Stimulated activated CD8-positive, alpha-beta memory T cell treated with anti-CD3 and anti-CD28 coated beads, Interleukin-4, amount 100 ng/mL, for 4 hours (primary cell): ENCODE measurements at places on chromosomes 7 and 10.

- no peak for DNase-seq
Measured at GRCh38 chr10:24162206-24162985, 46.5 kb upstream of the KIAA1217 start.

DNA sequence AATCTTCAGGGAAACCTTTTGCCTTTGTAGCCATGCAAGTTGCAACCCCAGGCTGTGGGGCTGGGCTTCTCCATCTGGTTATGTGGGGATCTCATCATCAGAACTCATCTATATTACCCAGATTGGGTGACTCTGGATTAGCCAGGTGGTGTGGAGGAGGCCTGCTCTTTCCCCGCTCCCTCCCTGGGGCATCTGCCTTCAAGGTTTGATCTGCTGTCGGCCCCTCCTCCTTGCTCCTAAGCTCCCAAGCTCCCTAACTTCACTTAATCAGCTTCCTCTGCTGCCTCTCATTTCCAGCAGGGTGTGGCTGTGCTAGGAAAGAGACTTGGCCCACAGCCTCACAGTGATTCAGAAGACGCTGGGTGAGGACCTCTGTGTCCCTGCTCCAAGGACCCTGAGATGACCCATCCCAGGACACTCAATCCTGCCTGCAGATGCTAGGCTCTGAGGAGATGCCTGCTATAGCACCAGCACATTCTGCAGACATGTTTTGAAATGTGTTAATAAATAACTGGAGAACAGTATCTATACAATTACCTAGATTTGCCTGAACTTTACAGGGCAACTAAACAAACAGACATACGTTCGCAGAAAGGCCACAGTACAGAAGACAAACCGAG is 392.1 kb upstream of the PODXL start:
- no peak for DNase-seq

- DNase-seq = no peak
Measured at GRCh38 chr10:91201213-91201996, 19.1 kb upstream of the PCGF5 start.

DNA sequence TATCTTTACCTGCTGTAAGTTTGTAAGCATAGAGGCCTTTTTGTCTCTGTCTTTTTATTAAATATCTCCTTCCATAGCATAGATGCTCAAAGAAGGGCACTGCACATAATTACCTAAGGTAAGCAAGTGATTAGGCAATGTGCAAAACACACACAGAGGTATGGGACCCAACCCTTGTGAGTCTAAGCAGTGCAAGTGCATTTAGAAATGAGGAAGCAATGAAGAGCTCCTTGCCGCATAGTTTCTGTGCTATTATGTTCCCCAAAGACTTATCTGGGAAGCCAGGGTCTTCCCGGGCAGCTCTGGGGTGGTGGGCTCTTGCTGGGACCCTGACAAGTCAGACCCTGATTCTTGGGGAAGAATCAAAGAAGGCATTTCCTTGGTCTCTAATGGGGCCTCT is 13.5 kb upstream of the MGAM2 start:
- DNase-seq = no peak

GRCh38 chr10:1324903-1325302 is 268.7 kb downstream of the WDR37 start:
- DNase-seq = no peak

GRCh38 chr10:29470843-29471543 is 163.8 kb downstream of the SVIL start:
- no peak for DNase-seq

GRCh38 chr10:128463991-128464760 is 338.0 kb upstream of the MKI67 start:
- DNase-seq = no peak

DNA sequence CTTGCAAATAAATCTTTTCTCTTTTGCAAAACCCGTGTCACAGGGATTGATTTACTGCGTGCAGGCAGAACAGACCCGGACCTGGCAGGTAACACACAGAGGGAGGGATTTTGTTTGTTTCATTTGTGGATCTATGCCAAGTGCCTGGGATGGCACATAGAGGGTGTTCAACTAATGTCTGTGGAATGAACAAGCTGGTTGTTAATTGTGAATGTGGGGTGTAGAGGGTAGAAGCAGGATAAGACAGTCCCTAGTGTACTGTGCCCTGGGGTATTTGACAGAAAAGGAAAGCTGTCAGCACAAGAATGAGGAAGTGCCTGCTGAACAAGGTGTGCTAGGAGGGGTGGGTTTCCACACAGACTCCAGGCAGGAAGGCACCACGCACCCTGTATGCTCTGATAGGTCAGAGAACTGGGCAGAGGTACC is 331.8 kb downstream of the CALN1 start:
- no peak for DNase-seq

GRCh38 chr10:102327002-102327401 is 68.5 kb upstream of the NFKB2 start:
- no peak for DNase-seq

DNA sequence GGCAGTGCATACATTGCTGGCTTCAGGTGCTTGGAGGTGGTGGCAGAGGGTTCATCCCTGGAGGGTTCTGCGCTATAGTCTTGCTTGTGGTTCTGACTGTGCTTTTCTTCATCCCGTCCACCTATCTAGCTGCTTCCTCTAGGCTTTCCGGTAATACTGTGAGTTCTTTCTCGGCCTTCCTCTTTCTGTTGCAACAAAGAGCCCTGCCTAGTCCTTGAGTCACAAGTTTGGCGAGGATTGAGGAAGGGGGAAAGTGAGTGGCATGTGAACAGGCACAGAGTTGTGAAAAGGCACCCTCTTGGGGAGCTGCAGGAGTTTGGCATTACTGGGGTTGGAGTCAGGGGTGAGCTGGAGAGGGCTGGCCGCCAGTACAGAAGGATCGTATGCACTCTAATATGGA is 123.0 kb downstream of the SH2D4B start:
- no peak for DNase-seq

DNA sequence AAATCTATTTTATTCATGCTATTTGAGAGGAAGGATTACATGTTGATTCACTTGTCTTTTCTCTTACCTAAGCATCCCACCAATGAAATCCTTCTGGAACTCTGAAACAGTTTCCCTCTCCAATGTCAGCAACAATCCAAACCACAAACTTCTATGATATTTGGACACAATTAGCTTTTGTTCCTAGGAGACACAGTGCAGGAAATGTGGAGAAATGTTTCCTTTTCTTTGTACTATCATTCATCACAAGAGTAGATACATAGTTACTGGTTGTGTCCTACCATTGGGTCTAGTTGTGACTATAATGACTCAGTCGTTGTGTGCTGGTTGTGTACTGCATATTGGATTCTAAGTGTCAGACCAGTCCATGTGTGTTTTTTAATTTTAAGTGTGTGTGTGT is 156.8 kb upstream of the MAGI2 start:
- DNase-seq = no peak

GRCh38 chr10:30816820-30817171 is 187.2 kb upstream of the LYZL2 start:
- no peak for DNase-seq

GRCh38 chr7:94045581-94045980 is 41.4 kb upstream of the BET1 start:
- no peak for DNase-seq

DNA sequence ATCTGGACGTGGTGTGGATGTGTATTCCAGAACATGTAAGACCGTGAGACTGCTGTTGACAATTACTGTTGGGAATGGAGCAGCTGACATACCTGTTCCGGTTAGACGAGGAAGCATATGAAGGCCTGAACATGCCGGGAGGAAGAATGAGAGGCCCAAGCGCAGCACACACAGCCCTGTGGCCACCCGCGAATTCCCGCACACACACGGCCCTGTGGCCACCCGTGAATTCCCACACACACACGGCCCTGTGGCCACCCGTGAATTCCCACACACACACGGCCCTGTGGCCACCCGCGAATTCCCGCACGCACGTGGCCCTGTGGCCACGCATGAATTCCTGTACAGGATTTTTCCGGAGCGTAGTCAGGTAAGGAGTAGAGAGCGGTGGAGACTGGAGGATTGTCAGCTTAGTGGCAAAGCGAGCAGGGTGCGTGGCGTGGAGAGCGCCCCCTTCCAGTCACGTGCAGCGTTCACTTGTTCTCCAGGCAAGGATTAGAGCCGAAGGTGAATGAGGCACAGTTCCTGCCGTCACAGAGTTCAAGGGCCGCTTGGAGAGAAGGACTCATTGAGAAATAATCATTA is 9.5 kb upstream of the SUN1 start:
- no peak for DNase-seq

DNA sequence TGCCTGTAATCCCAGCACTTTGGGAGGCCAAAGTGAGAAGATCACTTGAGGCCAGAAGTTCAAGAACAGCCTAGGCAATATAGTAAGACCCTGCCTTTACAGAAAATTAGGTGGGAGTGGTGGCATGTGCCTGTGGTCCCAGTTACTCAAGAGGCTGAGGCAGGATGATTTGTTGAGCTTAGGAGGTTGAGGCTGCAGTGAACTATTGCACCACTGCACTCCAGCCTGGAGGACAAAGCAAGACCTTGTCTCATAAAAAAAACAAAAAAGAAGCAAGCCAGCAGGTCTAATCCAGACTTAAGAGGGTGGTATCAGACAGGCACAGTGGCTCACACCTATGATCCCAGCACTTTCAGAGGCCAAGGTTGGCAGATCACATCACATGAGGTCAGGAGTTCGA is 24.5 kb upstream of the KCTD7 start:
- DNase-seq = no peak
